ENCODE measurements at places on chromosomes 2 and 18. TPM values are rescaled to one million over a fixed set of nuclear protein-coding genes. Genes with fewer than 3 reads are reported as not detected.

MAPK4 gene
- total RNA-seq, result not detected

DNA sequence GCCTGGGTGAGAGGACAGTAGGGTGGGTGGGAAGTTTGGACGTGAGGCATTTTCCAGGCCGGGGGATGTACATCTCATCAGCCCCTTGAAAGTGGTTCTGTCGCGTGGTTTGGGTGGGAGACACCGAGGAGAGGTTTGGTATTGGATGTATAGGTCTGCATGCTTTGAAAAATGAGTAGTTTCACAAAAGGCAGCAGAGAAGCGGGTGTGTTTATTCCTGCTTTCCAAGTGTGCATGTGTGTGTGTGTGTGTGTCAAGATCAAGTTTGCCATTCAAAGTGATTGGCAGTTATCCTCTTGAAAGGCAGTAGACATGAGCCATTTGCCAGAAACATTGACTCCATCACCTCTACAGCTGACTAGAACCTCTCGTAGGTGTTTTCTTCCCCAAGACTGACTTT, 423.1 kb upstream of the POU3F3 start:
- no peak for DNase-seq

CPLX4 gene
- not detected for total RNA-seq

ALLC gene
- not detected for total RNA-seq

DNA sequence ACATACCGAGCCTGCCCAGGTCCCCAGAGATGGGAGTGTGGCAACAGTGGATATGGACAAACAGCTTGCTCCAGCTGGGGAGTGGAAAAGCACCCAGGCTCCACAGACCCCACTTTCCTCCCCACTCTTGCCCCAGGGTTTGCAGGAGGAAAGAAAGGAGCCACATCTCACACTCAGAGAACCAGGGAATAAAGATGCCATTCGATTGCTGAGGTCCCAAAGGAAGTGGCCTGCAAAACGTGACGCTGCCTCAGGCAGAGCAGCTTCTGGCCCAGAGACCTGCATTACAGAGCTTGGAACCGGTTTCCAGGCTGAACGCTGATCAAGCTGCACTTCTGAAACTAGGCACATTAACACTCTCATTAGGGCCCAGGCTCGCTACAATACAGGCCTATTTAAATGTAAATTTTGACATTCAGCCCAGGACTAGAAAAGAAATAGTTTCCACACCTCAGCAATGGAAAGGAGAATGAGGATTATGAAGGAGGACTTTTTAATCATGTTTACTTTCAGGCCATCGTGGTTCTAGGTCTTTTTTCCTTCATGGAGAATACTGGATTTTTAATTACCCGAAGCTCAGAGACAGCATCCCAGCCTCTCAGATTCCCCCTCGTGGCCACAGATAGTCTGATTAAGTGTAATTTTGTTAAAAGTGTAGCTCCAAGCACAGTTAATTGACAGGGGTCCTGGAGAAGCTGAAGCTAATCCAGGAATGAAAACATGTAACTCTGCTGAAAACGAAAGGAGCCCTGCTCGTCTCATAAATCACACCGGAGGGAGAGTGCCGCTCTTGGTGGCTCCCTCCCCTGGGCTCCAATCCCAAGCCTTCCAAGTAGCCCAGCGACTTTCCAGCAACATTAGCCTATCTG, 221.3 kb upstream of the RAB6C start:
- no peak for DNase-seq

- peak; percentile 46 for DNase-seq
Observed at GRCh38 chr2:189698020-189698887, 23.8 kb downstream of the ANKAR start.

SOCS6 gene
- 1.2 TPM for total RNA-seq

GATA6 gene
- total RNA-seq, result 0.11 TPM

GRCh38 chr2:167933097-167933814, 314.1 kb downstream of the STK39 start:
- no peak for DNase-seq

- DNase-seq, result no peak
Observed at GRCh38 chr18:25144820-25145219, 207.1 kb downstream of the ZNF521 start.

REG3A gene
- not detected for total RNA-seq

DNA sequence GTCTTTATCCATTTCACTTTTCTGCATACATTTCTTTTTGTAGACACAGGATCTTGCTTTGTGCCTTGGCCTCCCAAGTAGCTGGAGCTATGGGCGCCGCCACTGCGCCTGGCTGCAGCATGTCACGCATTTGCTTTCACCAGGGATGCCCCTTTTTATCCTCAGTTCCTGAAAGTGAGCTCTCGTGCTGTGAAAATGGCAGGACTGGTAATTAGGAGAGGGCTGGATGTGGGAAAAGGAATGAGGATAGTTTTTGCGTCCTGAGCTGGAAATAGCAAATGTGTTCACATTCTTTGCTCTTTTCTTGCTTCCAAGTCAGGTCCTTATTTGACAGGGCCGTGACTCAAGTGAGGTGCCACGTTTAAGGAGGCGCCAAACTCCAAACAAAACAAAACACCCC, 104.6 kb downstream of the LDLRAD4 start:
- no peak for DNase-seq

DAPL1 gene
- not detected for total RNA-seq

GRCh38 chr18:58045242-58046092, 1.4 kb downstream of the NEDD4L start:
- DNase-seq, result peak; percentile 42

TMEM37 gene
- total RNA-seq, result not detected

GRCh38 chr2:109128048-109128615, 873 bp upstream of the SH3RF3 start:
- peak; percentile 69 for DNase-seq

DNA sequence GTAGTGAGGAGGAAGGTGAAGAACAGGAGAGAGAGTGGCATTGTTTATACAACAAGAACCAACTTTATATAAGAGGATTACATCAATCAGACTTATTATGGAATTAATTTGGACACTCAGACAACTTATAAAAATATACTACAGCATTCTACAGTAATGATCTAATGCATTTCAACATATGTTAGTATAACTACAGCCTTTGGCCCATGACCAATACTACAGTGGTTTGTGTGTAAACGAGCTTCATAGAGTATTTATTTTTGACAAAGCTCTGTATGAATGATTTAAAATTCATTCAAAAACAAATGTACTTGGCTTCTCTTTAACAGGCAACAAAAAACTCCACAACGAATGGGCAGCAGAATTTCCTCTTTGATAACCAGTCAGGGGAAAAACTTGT, 72.8 kb downstream of the ZNF521 start:
- no peak for DNase-seq

DNA sequence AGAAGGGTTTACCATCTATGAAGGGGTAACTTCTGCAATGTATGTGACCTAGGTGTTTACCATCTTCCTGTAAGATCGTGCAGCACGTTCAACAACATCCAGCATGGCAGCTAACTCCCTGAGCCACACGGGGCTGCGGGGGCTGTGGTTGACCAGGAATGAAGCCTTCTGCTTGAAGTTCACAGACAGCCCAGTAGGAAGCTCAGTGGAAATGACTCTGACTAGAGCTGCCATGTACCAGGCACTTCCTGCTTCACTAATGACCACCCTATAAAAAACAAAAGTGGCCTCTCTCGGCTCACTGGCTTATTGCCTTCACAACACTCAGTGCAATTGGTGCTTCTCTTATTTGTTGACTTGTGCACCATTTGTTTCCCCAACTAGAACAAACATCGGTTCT, 99.7 kb upstream of the SMAD7 start:
- no peak for DNase-seq

- no peak for DNase-seq
Observed at GRCh38 chr2:6336752-6337471, 528.8 kb downstream of the CMPK2 start.

Measured in CD8-positive, alpha-beta memory T cell (primary cell).